ENCODE measurements at places on chromosomes 6 and 20.

DNA sequence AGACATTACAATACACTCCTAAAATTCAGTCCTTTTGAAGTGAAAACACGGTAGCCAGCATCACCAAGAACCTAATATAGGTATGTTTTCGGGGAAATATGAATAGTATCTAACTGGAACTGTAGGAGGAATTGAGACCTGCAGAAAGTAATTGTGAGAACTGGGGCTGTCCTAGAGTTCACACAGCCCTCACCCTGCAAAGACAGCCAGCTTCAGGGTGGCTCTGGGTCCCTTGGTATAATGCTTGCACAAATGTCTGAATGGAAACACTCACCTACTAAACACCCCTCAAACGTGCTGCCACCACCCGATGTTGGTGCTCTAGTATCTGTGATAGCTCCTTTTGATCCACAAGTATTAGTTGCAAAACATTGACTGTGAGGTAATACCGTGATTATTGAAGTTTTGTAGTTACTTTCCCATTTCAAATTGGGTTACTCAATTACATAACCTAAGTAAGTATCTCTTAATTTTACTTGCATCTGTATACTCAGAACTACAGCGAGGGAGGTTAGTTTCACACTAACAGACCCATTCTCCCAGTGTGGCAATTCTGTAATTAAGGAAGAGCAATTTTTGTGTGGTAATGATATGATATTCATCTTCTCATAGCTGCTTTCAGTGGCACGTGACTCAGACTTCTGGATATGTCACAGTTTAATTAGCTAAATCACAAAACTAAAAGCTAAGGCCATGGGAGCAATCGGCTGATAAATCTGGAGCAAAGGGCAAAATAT lies 129.5 kb downstream of the INSM1 start:
- DNase-seq: no peak

- no peak for DNase-seq
Observed at GRCh38 chr20:59631751-59632540, 27.6 kb downstream of the PHACTR3 start.

DNA sequence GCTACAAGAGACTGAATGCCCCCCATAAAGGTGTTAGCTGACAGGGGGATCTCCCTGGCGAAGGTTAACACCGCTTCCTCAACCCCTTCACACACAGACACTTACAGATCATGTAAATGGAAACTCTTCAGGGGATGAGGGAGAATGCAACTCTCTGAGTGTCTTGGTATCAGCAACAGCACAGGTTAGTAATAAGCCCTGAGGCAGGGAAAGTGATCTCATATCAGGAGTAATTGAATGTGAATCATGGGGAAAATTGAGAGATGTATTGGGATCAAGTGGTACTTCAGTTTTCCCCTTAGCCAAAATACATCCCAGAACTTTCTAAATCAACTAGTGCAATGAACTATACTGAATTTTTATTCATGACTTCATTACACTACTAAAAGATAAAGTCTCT lies 23.8 kb downstream of the OR2J3 start:
- no peak for DNase-seq

GRCh38 chr20:62766071-62766450 lies 30.2 kb upstream of the MRGBP start:
- no peak for DNase-seq

- DNase-seq: no peak
Observed at GRCh38 chr20:62127799-62128198, 5.5 kb downstream of the LSM14B start.

GRCh38 chr6:29758761-29759160 lies 35.5 kb downstream of the HLA-F start:
- DNase-seq: no peak

Data from anterior cingulate cortex (tissue), 58 donors.